Effector CD4-positive, alpha-beta T cell (primary cell): ENCODE measurements at places on chromosomes 16 and 17.

GRCh38 chr16:14284930-14285512 is 213.9 kb downstream of the MRTFB start:
- DNase-seq: no peak

DNA sequence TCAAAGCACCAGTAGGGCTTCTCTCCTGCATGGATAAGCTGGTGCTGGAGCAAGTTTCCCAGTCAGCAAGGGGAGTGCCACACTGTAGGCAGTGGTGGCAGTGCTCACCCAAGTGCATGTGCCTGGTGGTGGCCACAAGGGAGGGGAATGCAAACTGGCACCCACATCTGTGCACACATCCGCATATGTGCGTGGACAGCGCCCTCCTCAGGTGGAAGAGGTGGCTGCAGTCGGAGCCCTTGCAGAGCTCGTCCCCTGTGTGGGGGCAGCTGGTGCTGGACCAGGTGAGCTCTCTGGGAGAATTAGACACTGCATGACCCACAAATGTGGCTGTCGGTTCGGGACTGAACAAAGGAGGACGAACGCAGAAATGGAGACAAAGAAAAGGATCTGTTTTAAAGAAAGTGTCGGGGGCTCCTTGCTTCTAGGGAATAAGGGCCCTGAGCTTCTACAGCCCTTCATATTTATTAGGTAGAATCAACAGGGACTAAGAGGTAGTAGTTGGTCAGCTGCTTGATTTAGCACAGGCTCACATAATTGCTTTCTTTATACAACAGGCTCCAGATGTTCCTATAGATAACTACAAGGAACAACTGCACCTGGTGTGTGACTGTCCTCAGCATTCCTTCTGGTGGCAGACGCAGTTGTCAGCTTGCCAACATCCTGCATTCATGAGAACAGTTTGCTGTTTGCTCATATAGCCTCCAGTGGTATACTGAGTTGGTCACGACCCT is 5.3 kb upstream of the ZNF689 start:
- DNase-seq: peak; percentile 63

DNA sequence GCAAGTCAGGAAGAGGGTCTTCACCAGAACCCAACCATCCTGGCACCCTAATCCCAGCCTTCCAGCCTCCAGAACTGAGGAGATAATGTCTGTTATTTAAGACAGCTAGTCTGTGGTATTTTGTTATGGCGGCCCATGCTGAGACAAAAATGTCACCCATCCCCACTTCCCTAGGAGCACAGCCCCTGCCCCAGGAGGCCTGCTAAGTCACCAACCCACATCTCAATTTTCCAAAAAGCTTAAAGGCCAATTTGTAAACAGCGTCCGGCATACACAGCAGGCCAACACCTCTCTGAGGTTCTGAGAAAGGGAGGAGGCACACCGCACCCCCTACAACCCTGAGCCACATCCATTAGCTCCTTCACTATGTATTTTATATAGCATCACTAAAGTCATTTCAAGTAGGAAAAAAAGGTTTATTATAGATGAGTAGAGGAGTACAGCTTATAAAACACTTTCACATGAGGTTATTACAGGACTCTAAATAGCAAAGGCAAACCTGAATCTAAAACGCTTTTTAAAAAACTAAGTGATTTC is 6.9 kb downstream of the TMEM170A start:
- no peak for DNase-seq

- no peak for DNase-seq
Measured at GRCh38 chr16:55433030-55433429, 46.0 kb upstream of the MMP2 start.

DNA sequence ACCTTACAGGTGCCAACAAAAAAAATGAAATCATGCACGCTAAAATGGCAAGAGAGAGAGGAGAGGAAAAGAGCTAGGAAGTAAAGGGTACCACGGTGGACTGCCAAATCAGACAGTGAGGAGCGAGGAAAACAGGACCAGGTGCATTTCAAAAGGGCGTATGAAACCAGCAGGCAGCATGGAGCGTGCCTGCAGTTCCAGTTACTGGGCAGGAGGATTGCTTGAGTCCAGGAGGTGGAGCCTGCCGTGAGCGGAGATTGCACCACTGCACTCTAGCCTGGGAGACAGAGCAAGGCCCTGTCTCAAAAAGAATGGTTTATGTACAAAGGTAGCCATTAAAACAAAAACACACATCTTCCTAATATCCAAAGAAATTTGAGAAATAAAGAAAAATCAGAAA is 16.4 kb downstream of the USP36 start:
- no peak for DNase-seq

DNA sequence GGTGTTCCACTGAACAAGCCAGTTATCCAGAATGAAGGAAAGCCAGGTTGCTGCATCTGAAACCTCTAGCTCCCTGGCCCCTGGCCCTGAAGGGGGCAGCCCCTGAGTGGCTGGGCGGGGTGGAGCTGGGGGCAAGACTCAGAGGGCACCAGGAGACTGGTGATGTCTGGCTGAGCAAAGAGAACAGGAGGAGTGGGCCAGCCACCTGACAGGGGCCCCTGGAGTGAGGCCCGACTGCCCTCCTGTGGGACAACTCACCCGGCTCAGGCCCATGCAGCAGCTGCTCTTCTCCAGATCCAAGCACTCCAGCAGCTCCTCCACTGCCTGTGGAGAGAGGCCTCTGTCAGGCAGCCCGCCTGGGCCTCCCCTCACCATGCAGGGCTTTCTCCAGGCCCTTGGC is 60.4 kb downstream of the PIPOX start:
- no peak for DNase-seq

- DNase-seq: no peak
Measured at GRCh38 chr16:11977376-11978041, 975 bp downstream of the SNX29 start.

GRCh38 chr17:9098242-9098825 is 77.0 kb downstream of the NTN1 start:
- DNase-seq: no peak

DNA sequence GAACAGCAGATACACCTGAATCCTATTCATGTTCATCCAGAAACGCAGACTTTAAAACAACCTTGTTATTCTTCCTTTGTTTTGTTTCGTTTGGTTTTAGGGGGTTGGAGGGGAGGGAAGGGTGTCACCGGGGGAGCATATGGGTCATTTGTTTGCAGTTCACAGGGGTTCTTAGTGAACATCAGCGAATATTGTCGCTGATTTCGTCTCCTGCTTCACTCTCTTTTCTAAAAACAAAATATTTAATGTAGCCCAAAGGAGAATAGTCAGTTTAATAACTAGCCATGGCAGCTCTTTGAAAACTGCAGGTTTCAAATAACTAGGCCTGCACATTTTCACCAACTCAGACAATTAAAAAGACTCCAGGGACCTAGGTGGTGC is 37.6 kb downstream of the HLF start:
- DNase-seq: no peak
